ENCODE measurements at places on chromosomes 16 and 17. TPM values are rescaled to one million over a fixed set of nuclear protein-coding genes. Genes with fewer than 3 reads are reported as not detected.
A peak's percentile ranks its signal among the peaks of the same experiment; 100 is the strongest.

DNA sequence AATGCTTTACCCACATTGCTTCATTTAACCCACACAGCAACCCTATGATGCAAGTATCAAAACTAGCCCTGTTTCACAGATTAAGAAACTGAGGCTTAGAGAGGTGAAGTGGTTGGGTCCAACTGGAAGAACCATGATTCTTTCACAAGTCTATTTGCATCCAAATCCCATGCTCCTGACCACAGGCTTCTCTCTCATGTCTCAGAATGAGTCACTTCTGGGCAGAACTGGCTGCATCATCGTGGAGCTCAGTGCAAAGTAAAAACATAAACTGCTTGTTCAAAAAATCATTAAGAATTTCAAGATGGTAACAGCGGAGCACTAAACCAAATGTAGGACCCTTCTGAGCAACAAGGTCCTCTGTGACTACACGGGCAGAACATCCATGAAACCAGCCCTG lies 20.2 kb upstream of the CES1 start:
- H3K4me3 ChIP-seq = no peak overlapping the region
- no peak overlapping the region for H3K27ac ChIP-seq
- H3K27me3 ChIP-seq = peaks cover 63% of the 10 kb centered on the region
- no peaks in the 10 kb centered on the region for H3K36me3 ChIP-seq

- H3K36me3 ChIP-seq = no peaks in the 10 kb centered on the region
- no peak overlapping the region for H3K4me3 ChIP-seq
Observed at GRCh38 chr17:81025741-81026129, 9.2 kb upstream of the BAIAP2 start.

DNA sequence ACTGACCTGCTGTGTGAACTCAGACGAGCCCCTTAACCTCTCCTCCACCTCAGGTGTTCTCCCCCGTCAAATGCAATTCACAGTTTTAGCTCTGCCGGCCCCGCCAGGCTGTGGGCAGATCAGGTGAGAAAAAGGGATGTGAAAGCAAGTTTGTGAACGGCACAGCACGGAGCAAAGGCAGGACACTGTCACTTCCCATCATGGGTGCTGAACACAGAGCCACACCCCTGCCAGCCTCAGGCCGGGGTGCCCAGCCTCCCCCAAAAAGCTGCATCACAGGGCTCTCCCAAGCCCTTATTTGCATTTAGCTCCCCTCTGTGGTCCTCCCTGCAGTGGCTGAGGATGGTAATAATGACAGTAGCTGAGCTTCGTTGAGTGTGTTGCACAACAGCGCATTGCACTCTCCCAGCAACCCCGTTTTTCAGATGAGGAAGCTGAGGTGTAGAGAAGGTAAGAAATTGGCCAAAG lies 88.8 kb upstream of the TNRC6C start:
- H3K27ac ChIP-seq = no peak overlapping the region
- no peak overlapping the region for H3K4me3 ChIP-seq
- peaks cover 5% of the 10 kb centered on the region for H3K4me1 ChIP-seq
- H3K36me3 ChIP-seq = no peaks in the 10 kb centered on the region
- DNase-seq = no peak

DNA sequence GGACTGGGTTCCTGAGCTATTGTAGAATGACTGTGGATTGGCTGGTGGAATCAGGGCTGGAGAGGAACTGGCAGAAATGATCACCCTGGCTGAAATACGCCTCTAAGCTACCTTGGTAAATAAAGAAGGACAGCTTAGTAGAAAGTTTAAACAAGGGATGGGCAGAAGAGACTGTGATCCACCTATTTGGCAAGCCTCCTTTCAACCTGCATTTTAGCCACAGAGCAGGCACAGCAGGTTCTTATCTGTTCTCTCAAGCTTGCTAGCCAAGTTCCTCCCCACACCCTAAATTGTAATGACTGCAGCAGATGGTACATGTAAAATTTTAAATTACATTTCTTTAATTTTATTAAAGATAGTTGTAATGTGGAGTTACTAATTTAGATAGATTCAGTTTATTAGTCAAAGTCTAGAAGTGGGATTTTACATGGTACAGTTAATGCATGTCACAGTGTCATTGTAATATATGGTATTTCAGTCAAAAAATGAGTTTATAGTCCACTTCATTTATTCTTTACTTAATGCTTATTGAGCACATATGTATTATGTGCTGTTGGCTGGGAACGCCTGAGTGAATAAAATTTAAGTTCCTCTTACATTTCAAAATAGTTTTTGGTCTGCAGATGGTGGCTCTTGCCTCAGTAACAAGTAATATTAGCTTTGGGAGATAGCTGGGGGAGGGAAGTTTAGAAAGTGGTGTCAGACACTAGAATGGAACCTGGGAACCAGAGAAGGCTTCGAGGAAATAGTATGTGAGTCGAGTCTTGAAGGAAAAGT lies 11.2 kb downstream of the EPN2 start:
- H3K4me1 ChIP-seq = peaks cover 24% of the 10 kb centered on the region
- no peaks in the 10 kb centered on the region for H3K27me3 ChIP-seq
- H3K27ac ChIP-seq = peak overlapping the region; percentile 85
- no peak for DNase-seq
- no peak overlapping the region for H3K4me3 ChIP-seq

- no peaks in the 10 kb centered on the region for H3K27me3 ChIP-seq
- no peak for DNase-seq
- peaks cover 14% of the 10 kb centered on the region for H3K4me1 ChIP-seq
- H3K36me3 ChIP-seq = no peaks in the 10 kb centered on the region
- H3K27ac ChIP-seq = peak within 1 kb of the TSS; percentile 59
Observed at GRCh38 chr16:28609631-28610594, at the start of gene SULT1A1. SULT1A1 (minus strand) TSS chr16:28610044; CDS start chr16:28608855, 1,189 bp downstream.

- H3K27ac ChIP-seq = no peak overlapping the region
- no peak overlapping the region for H3K4me3 ChIP-seq
- H3K36me3 ChIP-seq = no peaks in the 10 kb centered on the region
- no peaks in the 10 kb centered on the region for H3K27me3 ChIP-seq
- no peak for DNase-seq
Observed at GRCh38 chr16:56855946-56856345, 9.1 kb upstream of the SLC12A3 start.

ABCC12 gene
- not detected for total RNA-seq

AANAT gene
- not detected for total RNA-seq

SLC38A8 gene
- total RNA-seq = not detected

Measured in mesothelial cell of epicardium (in vitro differentiated cells).